ENCODE measurements at places on chromosomes 3 and 15.

DNA sequence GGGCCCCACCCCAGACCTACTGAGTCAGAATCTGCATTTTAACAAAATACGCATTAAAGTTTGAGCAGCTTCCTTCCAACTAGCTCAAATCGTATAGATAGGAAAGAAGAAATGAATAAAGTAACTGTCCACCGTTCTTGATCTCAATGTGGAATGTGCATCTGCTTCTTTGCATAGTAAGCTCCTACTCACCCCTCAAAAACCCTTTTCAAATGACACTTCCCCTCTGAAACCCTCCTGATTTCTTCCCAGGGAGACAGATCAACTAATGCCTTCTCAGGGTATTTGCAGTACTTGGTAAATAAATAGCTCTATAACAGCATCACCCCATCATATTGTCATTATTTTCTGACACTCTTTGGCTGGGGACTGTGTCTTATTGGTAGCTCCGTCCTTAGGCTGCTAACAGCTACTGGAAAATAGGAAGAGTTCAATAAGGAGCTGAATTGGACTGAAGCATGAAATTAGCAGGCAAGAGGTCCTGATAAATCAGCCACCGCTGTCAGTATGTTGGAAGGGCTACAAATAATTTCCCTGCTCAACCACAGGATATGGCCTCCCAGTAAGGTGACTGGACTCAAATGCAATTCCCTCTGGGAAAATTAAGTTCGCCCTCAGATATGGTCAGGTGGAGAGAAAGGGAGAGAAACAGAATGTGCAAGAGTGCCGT, 10.2 kb downstream of the OXTR start:
- DNase-seq, result no peak

GRCh38 chr15:40929660-40930429, 705 bp downstream of the DLL4 start:
- no peak for DNase-seq

DNA sequence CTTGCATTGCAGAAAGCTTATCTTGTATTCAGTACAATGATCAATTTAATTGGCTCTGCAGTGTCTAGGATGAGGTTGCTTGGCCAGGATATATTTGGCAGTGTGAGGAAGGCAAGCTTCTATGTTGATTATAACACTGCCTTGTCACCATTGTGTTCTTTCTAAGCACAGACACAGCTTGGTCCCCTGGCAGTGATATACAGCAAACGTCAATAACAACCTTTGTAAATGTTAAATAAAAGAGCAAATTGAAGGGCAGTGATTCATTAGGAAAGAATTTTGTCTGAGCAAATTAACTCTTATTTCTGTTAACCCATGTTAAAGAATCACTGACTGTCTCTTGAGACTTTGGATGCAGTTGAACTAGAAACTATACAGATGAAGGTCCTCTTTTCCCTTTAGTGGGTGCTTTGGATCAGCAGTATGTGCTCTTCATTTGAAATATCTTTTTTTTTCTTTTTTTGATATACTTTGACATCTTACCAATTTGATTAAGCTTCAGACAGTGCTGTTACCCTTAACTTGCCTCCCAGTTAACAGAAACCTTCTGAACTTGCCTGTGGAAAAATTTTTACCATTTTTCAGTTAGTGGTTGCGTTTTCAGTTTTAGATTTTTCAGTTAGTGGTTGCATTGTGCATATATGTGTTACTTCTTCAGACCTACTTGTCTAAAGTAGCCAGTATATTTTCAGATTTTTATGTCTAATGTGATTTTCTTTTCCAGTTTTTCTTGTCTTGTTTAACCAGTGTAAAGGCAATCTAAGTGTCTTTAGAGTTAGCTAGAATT, 199.8 kb downstream of the TCF12 start:
- no peak for DNase-seq

- no peak for DNase-seq
These were observed 8.3 kb upstream of the TM4SF4 start for GRCh38 chr3:149466192-149466591.

- DNase-seq, result no peak
These were observed 82.6 kb downstream of the HMG20A start for GRCh38 chr15:77503240-77503639.

GRCh38 chr3:101466465-101467309, 46.3 kb downstream of the SENP7 start:
- no peak for DNase-seq
